ENCODE measurements at places on chromosomes 2 and 18.

GRCh38 chr2:4791488-4791887 is 900.7 kb upstream of the SOX11 start:
- DNase-seq = peak; percentile 1

GRCh38 chr2:111066062-111066593 is 54.6 kb upstream of the BCL2L11 start:
- DNase-seq = no peak

- DNase-seq = no peak
Measured at GRCh38 chr2:21041943-21042707, 1.7 kb downstream of the APOB start.

DNA sequence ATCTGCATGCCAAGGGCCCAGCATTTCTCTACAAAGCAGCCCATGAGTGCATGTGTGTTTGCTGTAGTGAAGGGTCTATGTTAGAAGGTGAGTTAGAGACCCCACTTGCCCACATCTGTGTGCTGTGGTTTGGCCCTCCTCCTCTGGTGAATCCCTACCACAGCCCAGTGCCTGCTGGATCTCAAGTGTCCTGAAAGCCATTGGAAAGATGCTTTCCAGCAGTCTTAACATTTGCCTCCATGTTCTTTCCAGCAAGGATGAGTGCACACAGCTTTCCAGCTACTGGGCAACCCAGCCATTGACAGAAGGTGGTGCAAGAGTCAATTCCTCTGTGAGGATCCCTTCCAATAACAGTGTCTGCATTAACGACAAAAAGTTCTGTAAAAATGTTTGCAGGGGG is 13.6 kb downstream of the CRIM1 start:
- DNase-seq = no peak

- no peak for DNase-seq
Measured at GRCh38 chr2:45649858-45650811, 1.3 kb upstream of the PRKCE start.

All from left renal pelvis (tissue), 4 donors.